ENCODE measurements at places on chromosomes 3 and 15.

DNA sequence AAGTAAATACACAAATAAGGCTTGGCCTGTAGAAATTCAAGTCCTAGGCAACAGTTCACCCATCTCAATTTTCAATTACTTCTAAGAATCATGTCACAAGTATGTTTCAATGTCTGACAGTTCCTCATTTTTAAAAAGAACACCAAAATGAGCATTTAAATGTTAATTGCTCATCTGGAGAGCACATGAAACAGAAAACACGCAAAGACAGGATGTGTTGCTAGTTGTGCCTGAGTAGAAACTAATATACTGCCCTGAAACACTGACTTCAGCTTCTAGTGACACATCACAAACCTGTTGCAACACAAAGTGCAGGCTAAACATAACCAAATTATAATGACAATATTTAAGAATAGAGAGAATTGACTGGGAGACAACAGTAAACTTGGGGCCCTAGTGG lies 167.3 kb upstream of the THBS1 start:
- no peak for DNase-seq

DNA sequence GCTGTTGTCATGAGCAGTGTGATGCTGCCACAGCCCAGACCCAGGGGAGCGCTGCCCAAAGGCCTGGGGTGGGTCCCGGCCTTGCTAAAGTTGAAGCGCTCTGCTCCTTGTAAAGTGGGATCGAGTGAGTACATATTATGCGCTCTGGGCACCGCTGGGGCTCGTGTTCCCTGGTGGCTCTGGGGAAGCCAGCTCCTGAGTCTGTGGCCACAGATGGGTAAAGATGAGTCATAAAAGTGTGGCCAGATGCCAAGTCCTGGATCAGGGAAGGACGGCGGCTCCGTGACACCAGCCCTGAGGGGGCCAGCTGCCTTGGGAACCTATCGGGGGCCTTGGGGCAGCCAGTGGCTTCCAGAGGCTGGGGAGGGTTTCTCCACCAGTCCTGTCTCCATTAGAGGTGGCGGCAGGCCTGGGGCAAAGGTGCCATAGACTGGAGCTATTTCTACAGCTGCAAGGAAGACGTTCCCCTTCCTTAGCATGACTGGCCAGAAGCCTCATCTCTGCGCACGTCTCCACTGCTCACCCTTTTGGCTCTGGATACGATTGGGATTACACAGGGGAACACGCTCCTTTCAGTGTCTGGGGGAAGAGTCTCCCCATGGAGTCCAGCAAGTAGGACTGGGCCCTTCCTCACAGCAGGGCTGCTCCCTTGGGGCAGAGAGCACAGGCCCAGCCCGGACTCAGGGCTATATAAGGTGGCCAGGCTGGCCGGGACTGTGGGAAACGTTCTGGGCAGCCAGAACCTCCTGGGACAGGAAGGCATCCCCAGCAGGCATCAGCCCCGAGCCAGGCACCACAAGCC lies 1.2 kb upstream of the ITIH4 start:
- no peak for DNase-seq

GRCh38 chr15:68578980-68579935 lies at the start of gene CORO2B:
CORO2B (plus strand) TSS chr15:68578993; CDS start chr15:68579263, 270 bp downstream.
- no peak for DNase-seq

DNA sequence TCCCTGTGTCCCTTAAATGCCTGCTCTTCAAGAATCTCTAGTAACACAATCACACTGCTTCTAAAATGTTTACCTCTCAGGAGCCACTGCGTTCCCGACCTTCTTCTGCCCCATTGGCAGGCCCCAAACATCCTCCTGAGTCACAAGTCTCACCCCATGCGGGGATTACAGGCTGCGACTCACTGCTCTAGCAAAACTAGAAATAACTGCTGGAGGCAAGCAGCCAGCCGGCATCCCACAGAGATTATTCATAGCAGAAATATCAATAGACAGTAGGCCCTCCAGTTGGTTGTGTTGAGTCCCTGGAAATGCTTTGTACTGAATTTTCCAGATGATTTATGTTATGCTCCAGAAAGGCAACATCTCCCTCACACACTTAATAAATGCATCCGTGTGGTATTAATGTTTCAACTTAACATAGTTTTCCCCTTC lies 64.8 kb downstream of the RFTN1 start:
- no peak for DNase-seq
